SW480 (cell line): ENCODE measurements at places on chromosomes 7 and 10.

- peak; percentile 87 for DNase-seq
Observed at GRCh38 chr7:102272075-102272916, 14.4 kb upstream of the SH2B2 start.

DNA sequence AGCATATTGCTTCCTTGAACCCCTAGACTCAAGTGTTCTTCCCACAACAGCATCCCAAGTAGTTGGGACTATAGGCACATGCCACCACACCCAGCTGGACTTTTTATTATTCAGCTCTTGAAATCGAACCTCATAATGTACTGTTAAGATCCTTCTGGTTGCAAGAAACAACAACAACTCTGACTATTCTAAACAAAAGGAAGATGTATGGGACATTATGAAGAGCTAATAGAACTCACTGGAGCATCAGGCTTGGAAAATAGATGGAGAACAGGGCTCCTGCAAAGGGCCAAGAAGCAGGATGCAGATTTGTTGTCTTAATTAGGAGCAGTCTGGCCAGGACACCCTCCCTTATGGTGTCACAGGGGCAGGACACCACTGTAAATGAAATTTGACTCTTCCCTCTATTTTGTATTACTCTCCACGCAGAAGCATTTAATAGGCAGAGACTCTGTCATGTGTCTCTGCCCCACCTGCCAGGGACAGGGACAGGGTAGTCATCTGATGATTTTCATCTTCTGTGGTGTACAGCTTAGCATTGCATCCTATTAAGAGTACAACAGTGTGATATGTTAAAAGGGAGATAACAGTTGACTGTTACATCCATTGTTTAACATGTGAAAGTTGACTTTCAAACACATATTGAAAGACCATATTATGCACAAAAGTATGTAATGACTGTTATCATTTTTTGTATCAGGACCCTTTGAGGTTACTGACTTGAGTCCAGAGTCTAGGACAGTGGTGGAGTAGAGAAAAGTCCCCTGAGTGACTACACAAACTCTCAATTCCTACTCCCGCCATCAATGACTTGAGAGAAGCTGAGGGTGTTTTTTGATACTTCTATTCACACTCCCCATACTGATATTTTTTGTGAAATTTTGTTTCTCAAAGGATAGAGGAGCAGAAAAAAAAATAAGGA is 157.3 kb downstream of the LRRC4 start:
- DNase-seq: no peak

DNA sequence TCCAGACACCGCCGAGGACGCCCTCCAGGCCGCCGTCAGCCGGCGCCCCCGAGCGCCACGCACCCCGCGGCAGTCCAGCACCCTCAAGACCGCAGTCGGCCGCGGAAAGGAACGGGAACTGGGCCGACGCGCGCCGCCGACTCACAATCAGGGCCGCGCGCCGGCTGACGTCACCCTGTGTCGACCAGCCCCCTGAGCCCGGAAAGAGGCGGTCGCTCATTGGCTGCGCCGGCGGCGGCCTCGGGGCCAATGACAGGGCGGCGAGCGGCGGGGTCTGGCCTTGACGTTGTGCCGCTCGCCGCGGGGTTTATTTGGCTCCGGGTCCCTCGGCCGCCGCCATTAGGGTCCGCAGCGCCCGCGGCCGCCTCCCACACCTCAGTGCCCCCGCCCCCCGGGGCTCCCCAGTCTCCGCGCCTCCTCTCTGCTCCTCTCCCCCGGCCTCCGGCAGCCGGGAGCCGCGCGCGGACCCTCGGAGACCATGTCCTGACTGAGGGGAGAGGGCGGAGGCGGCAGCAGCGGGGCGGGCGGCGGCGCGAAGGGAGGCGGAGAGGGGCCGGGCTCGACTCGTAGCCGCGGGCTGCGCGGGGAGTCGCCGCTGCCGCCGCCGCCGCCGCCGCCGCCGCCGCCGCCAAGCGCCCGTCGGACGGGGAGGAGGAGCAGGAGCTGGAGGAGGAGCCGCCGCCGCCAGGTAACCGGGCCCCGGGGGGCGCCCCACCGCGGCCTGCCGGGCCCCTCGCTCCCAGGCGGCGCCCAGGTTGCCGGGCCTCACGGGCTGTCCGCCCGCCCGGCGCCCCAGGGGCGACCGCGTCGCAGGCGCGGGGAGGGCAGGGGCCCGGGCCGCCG is 25.1 kb upstream of the ZRANB1 start:
- DNase-seq: peak; percentile 94

DNA sequence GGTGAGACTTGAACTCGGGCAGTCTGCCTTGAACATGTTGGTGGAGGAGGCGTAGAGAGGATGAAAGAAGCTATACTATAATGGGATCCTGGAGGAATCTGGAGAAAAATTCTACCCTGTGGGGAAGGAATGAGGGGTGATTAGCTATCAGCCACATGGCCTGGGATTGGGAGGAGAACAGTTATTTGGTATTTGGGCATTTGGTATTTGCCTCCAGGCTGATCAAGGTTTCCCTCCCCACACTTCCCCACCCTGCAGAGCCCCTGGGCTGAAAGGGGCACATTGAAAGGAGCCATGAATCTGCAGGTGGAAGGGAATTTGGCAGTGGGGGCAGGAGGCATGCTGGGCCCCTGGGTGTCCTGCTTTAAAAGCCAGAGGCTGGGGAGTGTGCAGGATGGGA is 235.3 kb downstream of the INHBA start:
- DNase-seq: no peak

DNA sequence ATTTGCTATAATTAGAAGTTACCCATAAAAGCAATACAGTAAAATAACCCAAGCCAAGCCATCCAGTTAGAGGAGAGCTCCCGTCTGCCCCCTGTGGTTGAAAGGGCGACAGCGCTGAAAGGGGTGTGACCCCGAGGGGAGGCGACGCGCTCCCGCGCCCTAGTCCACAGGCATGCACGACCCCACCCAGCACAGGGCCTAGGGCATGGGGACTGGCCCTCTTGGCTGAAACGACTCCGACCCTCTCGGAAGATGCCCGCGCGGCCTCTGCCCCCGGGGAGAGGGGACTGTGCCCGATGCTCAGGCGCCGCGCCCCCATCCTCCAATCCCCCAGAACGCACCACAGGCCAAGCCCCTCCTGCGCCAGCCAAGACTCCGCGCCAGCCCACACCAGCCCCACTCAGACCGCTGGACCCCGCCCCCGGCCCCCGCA is 64.0 kb downstream of the CSGALNACT2 start:
- no peak for DNase-seq

DNA sequence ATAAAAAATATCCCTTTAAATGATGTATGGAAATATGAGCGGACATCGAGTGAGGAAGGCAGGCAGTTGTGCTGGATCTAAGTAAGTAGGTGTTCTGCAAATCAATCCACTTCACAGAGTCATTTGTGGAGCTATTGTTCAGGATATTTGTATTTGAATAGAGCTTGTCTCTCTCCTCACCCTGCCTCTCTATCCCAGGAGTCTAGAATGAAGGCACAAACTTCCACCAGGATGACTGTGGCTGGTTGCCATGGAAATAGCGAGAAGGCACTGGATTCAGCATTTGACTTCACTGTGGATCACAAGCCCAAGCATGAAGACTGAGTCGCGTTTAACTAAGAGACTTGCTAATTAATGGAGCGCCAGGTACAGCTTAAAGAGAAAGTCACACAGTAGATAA is 53.2 kb downstream of the NPY start:
- DNase-seq: no peak

DNA sequence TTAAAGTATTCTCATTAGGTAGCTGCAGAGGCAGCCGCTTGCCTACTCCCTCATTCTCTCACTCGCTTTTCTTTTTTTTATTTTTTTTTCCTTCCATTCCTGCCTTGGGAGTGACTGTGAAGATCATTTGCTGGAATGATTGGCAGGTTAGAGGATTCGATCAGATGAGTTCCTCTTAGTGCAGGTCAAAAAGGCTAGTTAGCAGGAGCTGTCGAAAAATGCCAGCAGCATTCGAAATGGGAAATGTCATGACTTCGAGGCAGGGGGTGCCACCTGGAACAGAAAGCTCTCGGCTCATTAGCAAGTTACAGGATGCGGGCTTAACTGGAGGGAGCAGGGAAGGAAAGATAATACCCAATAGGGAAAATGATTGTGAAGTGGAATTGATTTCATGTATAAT is 137.5 kb upstream of the FZD1 start:
- DNase-seq: no peak

GRCh38 chr10:11331046-11331577 is 280.3 kb downstream of the USP6NL start:
- DNase-seq: no peak

DNA sequence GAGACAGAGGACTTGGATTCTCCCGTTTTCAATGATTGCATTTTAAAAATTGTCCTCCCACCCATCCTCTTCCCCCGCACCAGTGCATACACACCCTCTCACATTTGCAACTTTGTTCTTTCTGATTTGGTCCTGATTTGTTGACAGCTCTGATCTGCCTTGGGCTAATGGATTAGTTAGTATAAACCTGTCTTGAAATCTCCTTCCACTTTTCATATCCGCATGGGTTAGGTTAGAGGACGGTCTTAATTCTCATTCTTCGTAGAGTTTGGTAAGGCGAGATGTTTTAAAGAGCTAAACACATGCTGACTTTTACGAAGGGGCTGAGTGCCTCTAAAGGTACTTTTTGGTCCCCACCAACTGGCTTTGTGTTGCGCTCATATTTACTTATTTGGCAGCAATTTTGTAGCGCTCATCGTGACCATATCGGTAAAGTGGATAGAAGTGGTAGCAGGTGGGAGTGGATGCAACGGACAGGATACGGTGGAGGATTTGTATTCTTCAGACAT is 1.1 kb downstream of the AHR start:
- peak; percentile 60 for DNase-seq

DNA sequence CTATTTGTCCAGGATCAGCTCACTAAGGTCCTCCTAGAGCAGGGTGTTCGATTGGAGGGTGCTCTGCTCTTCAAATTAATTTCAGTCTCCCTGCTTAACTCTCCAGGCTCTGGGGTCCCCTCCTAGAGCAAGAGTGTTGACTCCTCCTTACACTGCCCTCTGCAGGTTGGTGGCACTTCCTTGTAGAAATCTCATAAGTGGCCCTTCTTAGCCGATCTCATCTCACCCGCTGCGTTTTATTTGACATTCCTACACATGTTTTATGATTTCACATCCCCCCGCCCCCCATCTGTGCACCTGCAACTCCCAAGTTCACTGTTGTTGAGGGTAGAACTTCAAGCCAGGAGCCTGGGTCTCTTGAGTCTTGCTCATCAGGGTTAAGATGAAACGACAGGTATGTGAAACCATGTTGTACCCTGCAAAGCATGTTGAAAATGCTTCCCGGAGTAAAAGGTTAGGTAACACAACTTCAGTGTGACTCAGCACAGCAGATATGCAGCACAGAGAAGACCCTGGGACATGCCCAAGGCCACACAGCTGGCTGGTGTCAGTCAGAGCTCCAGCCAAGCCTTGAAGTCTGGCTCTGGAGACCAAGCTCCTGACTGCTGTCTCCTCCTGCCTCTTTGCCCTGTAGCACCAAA is 171.2 kb downstream of the PRKAG2 start:
- DNase-seq: peak; percentile 43
